Activated gamma-delta T cell treated with anti-CD3 and anti-CD28 coated beads, Interleukin-2, amount 50 U/mL, for 16 hours (primary cell): ENCODE measurements at places on chromosomes 5 and 9.

DNA sequence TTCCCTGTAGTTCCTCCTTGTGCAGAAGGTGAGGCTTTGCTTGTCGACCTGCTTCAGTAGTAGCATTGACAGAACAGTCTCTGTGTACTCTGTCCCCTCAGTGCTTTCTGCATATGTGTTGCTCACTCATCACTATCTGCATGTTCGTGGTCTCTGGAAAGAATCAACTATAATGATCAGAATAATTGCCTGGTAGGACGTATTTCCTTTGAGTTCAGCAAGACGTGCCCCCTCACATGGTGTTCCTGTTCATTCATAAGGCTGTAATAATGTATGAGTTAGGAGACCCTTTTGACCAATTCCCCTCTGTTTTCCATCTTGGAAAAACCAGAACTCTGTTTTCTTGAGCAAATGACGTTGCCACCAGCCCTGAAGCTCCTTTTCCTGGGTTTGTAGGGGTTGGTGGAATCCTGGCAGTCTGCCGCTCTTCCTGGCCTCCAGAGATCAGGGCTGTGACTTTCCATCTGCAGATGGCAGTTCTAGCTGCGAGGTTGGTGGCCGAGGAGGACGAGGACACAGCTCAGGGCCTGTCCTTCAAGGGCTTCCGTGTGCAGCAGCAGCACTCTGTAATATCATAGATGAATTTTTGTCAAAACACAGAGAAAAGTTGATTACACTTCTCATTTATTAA lies 61.9 kb downstream of the EXOSC2 start:
- no peak for DNase-seq

DNA sequence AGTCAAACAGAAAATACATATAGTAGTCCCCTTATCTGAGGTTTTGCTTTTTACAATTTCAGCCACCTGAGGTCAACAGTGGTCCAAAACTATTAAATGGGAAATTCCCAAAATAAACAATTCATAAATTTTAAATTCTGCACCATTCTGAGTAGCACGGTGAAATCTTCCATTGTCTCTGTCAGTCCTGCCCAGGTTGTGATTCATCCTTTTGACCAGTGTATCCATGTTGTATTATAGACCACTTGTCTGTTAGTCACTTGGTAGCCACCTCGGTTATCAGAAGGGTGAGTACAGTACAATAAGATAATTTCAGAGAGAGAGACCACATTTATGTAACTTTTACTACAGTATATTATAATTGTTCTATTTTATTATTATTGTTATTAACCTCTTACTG lies 2.8 kb downstream of the CCDC152 start:
- no peak for DNase-seq

- no peak for DNase-seq
Observed at GRCh38 chr9:108543251-108543778, 312.5 kb downstream of the ACTL7B start.

DNA sequence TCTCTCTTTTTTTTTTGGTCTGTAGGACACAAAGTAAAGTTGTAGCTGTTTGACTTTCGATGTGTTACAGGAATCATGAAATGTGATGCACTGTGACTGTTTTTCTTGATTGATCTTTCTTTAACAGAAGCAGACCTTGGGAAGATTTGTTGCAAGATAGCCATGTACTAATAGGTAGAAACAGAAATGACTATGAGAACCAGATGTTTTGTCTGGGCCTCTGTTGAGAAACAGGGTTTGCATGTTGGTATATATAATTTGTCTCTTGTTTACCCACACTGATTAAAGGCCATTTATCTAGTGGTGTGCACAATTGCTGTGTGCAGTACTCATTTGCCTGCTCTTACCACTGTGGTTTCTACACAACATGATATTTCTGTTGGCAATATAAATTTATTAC lies 125.1 kb downstream of the HACD4 start:
- no peak for DNase-seq

GRCh38 chr5:123091298-123092222 lies 2.5 kb downstream of the PRDM6 start:
- DNase-seq: no peak

GRCh38 chr5:127563136-127563535 lies 45.7 kb downstream of the PRRC1 start:
- DNase-seq: no peak

- no peak for DNase-seq
Observed at GRCh38 chr5:665541-665955, 27.6 kb downstream of the TPPP start.

- no peak for DNase-seq
Observed at GRCh38 chr5:86878250-86878649, 260.5 kb downstream of the COX7C start.

DNA sequence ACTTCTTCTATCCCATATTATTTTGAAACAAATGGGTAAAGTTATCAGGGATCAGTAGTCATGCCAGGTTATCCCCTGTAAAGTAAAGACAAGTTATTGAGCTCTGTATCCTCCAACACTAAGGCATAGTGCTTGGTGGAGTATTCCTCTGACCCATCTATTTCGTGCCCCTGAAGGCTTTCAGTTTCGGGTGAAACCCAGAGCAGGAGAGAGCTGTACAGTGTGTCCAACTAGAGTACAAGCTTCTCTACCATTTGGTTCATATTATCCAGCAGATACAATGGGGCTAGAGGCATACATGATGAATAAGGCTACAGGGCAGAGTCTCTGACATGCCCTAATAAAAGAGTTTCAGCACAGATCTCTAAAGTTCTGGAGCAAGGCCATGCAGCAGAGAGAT lies 3.2 kb upstream of the SLC22A4 start:
- DNase-seq: no peak

DNA sequence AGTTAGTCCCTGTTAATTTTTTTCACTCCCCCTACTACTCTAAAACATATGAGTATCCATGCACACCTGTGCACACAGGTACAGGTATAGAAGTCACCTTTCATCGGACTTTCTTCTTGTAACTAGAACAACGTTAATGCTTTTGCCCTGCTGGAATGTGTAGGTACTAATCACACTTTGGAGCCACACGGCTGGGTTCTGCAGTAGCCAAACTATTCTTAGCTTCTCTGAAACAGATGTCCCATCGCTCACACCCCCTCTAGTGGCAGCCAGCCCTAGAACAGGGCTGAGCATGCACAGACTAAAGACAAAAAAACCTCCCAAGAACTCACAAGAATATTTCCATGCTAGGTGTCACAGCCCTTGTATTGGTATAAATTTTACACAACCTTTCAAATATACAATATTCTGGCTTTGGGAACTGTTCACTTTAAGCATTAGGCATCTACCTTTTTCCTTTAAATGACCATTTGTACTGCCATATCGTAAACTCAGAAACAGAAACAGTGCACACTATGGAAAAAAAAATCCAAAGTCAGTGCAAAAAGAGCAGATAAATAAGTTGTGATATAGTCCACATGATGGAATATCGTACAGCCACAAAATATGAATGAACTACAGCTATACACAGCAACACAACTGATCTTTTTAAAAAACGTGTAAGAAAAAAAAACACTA lies 64.0 kb downstream of the RETREG1 start:
- DNase-seq: peak; percentile 17

DNA sequence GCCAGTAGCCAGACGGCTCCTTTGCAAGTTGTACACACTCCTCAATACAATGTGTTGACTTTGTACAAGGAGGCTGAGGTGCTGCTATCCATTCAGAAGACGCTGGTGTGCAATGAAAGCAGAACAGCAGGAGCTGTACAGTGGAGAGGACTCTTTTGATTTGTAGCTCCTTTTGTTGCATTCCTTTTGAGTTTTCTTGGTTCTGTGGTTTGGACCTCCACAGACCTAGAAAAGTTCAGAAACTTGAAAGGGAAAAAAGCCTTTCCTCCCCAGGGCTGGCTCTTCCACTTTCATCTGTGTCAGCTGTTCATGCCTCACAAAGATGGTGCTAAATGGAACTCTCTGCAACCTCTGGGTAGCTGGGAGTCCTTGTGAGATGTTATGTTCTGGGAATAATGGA lies 117.4 kb downstream of the MAT2B start:
- no peak for DNase-seq

DNA sequence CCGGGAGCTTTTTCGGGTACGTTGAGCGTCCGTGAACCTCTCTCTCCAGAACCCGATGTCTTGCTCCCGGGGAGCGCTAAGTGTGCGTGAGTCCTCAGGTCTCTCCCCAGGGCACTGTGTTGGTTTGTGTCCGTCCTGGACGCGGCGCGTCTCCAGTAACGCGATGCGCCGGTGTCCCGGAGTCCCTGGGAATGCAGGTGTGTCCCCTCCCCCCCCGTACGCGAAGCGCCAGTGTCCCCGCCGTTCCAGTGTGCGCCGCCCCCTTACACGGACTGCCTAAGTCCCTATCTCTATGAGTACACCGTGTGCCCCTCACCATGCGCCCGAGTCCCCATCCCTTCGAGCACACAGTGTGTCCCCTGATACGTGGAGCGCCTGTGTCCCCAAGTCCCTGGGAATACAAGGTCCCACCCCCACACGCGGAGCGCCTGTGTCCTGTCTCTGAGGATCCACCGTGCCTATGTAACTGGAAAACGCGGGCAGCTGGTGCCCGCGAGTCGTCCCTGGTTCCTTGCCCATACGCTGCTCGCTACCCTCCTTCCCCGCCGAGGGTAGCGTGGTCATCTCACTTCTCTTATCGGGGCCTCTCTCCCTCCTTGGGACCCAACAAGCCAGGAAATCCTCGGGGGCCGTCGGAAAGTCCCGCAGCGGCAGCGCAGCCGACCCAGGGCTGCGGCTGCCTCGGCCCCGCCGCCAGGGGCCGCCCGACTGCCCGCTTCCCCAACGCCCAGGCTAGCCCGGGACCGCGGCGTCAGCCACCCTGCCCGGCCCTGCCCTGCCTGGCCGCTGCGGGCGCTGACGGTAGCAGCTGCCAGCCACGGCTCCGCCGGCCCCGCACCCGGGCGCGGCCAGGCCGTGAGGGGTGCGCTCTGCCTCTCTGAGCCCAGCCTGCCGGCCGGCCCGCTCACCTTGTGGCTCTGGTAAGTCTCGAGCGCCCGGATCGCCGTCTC lies 709 bp downstream of the ELL2 start:
- peak; percentile 62 for DNase-seq

DNA sequence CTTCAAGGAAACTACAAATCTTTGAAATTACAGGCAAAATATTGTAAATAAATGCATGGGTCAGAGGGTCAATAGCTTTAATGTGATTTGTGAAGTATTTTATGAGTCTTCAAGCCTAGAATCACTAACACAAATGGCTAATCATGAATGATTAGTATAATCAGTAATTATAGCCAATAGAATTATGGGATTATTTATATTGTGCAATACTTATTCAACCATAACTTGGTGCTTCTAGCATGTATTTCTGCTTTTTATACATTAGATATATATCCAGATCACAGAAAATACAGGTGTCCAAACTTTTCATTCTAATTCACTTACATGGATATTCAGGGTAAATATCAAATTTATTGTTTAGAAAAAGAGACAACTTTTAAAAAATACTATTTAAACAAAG lies 12.1 kb downstream of the HCN1 start:
- no peak for DNase-seq

GRCh38 chr9:121071756-121072421 lies 2.9 kb upstream of the CNTRL start:
- no peak for DNase-seq

DNA sequence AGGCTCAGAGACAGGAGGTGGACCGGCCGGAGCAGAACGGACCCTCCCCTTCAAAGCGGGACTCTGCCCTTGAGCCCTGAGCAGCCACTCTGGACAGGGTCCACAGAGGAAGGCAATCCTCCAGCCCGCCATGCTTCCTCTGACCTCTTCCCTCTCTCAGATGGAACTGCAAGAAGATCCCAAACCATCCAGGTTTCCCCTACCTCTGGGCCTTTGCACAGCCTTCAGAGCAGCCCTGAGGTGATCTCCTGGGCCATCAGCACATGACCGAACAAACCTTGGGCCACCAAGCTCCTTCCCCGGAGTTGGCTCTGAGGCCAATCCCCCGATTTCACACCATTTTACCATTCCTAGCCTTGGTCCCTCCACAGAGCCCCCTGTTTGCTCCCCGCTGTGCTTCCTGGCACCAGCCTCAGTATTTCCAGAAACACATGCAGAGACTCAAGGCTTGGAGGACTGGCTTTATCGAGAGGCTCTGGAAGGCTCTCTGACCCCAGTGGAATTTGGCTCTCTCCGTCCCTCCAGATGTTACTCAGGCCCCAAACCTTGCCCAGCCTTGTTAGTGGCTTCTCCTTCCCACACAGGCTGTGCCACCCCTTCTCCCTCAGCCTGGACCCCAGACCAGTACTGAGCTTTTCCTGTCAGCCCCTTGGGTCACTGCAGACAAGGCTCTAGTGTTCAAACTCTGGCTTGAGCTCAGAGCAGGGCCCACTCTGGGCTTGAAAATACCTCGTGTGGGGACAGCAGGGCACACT lies 48.6 kb upstream of the KCNMB1 start:
- no peak for DNase-seq

GRCh38 chr9:4665357-4665756 lies 923 bp downstream of the SPATA6L start:
- DNase-seq: no peak

- no peak for DNase-seq
Observed at GRCh38 chr5:57601996-57602395, 119.4 kb upstream of the ACTBL2 start.

DNA sequence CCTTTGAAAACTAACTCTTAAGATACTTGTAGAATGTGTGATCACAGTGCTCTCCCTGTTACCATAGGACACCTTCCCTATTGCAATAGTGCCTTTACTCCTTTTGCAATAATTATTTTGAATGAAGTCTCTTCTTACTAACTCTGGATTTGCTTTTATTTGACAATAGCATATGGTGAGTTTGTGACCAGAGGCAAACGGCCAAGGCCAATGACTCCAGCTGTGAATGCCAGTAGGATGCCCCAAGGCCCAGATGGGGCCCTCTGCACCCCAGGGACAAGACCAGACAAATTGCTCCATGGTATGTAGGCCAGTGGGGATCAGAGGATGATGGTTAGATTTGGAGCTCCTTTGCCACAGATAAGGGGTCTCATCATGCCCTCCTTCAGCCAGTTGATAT lies 116.9 kb downstream of the NPR3 start:
- no peak for DNase-seq

DNA sequence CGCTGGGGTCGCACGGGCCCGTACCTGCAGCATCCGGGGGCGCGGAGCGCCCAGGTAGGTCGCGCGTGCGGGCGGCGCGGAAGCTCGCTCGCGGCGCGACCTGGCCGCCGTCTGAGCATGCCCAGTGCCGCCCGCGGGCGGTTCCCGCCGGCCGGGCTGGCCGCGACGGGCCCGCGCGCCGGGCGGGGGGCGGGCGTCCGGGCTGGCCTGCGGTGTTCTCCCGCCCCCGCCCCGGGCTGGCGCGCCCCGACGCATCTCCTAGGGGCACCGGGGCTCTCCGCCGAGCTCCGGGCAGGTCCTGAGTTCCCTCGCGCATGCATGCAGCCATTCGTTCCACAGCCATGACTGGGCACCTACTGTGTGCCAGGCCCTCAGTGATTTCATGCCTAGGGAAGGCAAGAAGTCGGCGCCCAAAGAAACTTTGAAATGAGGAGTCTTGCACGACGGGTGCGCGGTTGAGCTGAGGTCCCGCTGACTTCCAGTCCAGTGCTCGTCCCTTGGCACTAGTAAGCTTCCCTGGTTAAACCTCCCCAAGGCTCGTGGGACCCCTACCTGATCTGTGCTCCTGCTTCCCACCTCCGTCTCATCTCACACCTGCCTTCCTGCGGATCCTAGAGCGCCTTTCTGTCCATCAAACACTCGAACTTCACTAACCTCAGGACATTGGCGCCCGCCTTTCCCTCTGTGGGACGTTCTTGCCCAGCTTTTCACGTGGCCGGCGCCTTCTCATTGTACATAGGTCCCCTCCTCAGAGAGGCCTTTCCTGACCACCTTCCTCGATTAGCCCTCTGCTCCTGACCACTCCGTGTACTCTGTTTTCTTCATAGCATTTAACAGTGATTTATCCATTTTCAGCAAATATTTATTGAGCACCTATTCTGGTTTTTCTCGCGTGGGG lies at the start of gene PTPN3:
Gene PTPN3 (minus strand): TSS at position 113 of the 898 bp plus-strand sequence. CDS start 34,873 bp downstream, outside the sequence.
- no peak for DNase-seq

GRCh38 chr5:142069606-142070399 lies 38.8 kb upstream of the NDFIP1 start:
- no peak for DNase-seq
